ENCODE measurements at places on chromosomes 1 and 21.

GRCh38 chr1:230407351-230407750, 18.8 kb downstream of the PGBD5 start:
- no peak for DNase-seq

DNA sequence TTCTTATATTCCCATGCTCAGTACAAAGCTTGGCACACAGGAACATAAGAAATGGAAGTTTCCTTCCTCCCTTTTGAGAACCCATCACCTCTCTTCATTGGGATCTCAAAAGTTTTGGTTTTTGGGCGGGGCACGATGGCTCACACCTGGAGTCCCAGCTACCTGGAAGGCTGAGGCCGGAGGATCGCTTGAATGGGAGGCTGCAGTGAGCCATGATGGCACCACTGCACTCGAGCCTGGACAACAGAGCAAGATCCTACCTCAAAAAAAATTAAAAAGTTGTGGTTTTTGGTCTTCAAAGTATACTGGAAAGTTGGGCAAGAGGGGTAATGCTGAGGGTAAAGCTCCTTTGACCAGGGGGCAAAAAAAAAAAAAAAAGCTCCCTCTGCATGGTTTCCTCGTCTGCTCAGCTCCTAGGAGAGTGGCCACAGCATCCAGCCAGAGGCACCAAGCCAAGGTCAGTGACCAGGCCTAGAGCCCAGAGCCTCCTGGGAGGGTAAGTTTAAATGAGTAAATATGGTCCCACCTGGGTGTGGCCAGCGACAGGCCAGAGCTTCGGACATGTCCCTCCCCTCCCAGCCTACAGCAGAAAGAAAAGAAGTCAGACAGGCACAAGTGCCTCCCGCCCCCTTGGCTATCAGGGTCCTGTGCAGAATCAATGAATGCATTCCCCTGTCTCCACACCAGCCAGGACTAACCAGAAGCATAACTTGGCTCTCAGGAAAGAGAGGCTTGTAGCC, 5.0 kb downstream of the MEF2D start:
- no peak for DNase-seq

GRCh38 chr1:39890273-39890672, 7.0 kb upstream of the TRIT1 start:
- no peak for DNase-seq

- no peak for DNase-seq
Observed at GRCh38 chr1:198391393-198392020, 149.0 kb downstream of the ATP6V1G3 start.

All from memory B cell (primary cell).